ENCODE measurements at places on chromosomes 13 and 19.

GRCh38 chr13:51959773-51960172 is 51.5 kb downstream of the ATP7B start:
- no peak for DNase-seq

DNA sequence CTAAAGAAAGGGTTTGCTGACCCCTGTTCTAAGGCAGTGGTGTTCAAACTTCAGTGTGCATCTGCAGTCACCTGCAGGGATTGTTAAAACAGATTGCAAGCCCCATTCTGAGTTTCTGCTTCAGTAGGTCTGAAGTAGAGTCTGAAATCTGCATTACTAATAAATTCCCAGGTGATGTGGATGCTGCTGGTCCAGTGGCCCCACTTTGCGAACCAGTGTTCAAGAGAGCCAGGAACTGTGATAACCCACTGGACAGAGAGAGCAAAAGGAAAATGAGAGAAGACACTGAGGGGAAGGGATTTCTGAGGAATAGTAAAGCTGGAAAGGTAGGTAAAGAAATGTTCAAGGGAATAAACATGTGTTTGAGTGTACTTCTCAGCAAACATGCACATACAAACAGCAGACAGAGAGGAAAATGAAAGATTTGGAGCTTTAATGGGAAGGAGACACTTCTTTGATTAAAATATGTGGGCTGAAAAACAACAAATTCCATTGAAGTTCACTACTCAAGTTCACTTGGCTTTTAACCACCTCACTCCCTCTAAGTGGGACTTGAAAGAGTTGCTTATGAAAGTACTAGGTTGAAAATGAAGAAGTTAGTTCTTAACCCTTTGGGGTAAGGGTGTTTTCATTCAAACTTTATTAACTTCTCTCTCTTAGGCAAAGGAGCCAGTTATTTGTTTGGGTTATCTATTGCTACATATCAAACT is 26.4 kb upstream of the FAM216B start:
- DNase-seq: no peak

- DNase-seq: no peak
Measured at GRCh38 chr13:43031881-43032280, 8.5 kb downstream of the DNAJC15 start.

GRCh38 chr19:2973229-2973628 is 4.1 kb upstream of the TLE6 start:
- DNase-seq: no peak

DNA sequence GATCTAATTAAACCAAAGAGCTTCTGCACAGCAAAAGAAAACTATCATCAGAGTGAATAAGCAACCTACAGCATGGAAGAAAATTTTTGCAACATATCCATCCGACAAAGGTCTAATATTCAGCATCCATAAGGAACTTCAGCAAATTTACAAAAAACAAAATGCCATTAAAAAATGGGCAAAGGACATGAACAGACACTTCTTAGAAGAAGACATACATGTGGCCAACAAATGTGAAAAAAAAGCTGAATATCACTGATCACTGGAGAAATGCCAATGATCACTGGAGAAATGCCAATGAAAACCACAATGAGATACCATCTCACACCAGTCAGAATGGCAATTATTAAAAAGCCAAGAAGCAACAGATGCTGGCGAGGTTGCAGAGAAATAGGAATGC is 32.5 kb downstream of the ZNF582 start:
- no peak for DNase-seq

DNA sequence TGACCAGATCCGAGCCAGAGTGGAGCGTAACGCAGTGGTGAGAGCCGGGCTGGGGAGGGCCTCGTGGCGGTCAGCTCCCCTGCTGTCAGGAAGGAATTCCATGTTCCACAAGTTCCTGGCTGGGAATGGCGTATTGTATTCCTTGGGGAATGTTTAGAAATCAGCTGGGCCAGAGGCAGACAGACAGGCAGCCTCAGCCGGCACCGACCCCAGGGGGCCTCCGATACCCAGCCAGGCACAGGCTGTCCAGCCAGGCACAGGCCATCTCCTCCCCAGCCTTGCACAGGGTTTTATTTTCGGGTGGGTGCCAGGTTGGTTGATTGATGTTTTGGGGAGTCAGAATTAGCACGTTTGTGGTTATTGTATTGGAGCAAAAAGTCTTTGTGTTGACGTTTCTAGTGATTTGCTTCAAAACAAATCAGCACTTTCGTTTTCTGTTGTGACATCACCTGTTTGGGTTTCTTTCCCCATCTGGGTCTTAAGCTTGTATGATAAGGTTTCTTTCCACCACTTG is 126.6 kb upstream of the MCF2L start:
- DNase-seq: no peak

GRCh38 chr19:56862741-56863140 is 22.2 kb upstream of the PEG3 start:
- DNase-seq: no peak

GRCh38 chr13:109007946-109008345 is 378.5 kb downstream of the MYO16 start:
- DNase-seq: no peak

- DNase-seq: no peak
Measured at GRCh38 chr13:21638319-21639282, 32.3 kb upstream of the FGF9 start.

GRCh38 chr13:113890774-113891480 is 27.1 kb upstream of the GAS6 start:
- no peak for DNase-seq

DNA sequence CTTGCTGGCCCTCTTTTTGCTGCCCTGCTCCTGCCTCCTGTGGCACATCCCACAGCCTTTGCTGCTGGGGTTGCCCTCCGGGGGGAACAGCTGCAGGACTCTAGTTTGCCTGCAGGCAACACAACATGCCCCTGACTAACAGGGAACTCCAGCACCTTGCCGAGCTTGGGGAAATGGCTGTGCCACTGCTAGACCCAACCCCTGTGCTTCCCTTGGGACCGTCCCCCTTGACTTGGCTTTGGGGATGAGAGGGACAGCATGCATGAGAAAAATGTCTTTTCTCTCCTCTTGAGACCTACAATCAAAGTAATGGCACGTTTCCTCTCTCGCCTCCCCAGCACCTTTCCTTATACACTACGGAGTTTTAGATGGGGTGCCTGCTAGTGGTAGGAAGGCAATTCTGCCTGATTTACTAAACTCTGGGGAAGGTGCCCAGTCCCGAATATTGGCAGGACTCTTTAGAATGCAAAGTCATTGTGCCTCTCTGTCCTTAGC is 12.4 kb upstream of the VWA8 start:
- DNase-seq: no peak

DNA sequence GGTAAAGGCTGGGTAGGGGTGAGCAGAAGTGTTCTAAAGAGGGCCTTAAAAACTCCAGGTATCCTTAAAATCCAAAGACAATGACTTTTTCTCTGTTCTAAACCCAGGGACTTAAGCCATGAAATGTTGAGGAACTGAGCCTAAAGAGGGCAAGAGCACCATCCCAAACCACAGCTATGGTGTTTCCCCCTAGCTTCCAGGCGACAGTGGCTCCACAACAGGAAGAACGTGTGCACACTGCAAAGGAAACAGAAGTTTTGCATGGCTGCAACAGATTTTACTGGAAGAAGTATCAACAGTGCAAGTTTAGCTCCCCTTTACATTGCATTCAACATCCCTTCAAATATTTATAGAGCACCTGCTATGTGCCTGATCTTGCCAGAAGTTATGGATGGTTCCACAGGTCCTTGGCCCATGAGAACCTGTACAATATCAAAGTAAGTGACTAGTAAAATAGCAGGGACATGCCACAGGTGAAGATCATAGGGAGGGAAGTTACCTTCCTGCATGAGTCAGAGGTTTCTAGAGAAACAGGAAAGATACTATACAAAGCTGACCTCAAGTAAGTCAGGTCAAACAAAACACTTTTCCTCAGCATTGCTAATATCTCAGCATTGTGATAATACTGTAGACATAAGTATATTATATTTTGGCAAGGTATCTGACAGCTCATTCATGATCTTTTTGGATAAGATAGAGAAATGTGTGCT is 8.4 kb upstream of the KCTD12 start:
- no peak for DNase-seq

GRCh38 chr13:101262306-101262705 is 154.0 kb downstream of the NALCN start:
- DNase-seq: no peak

GRCh38 chr13:80040981-80041317 is 300.0 kb downstream of the SPRY2 start:
- DNase-seq: no peak

DNA sequence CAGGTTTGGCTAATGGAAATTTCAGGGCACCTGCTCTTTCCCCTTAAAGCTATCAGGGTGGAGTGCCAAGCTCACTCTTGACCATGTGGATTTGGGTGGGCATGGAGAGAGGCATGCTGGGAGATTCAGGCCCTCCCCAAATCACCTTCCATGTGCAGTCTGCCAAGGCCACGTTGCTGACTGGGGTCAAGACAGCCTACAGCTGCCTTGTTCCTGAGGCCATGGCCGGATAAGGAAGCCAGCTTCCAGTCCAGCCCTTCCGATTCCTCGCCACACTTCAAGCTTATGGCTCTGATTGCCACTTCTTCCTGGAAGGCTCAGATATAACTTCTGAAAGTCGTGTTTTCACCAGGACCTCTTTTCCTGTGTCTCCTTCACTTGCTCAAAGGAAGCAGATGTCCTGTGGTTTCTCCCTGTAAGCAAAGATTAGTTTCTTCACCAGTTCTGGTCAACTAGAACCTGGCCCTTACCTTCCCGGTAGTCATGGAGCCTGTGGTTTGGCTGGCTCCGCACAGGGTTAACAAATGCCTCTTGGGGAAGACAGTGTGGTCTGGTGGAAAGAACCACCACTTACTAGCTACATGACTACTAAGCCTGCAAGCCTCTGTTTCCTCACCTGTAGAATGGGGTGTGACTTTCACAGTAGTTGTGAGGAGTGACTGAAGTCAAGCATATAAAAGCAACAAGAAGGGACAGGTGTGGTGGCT is 16.1 kb upstream of the TPT1 start:
- no peak for DNase-seq

DNA sequence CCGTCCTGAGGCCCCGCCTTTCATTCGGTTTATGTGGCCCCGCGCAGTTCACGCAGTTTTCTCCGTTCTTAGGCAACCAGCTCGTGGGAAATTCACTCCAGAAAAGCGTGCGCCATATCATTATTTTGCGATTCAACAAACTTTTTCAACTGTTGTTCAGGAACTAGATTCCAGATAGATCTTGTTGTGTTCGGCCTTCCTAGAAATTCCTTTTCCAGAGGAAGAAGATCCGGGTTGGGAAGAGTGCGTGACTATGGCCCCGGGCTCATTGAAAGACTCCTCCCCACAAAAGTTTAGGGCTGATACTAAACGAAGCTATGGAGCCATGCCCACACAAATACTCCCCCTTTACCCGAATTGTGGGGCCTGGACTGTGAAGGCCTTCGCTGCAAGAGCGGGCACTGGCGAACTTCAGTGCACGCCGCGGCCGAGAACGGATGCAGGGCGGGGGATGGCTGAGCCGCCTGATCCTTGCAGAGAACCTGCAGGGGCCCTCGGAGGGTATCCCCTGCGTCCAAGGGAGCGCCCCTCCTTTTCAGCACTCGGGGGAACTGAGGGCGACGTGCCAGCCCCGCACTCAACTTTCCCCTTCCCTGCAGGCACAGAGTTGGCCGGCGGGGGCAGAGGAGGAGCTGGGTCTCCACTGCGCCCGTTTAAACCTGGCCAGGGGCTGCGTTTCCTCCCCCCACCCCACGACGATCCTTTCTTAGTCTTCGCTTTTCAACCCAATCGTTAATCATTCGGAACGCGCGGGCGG is 904 bp upstream of the SOX1 start:
- no peak for DNase-seq

DNA sequence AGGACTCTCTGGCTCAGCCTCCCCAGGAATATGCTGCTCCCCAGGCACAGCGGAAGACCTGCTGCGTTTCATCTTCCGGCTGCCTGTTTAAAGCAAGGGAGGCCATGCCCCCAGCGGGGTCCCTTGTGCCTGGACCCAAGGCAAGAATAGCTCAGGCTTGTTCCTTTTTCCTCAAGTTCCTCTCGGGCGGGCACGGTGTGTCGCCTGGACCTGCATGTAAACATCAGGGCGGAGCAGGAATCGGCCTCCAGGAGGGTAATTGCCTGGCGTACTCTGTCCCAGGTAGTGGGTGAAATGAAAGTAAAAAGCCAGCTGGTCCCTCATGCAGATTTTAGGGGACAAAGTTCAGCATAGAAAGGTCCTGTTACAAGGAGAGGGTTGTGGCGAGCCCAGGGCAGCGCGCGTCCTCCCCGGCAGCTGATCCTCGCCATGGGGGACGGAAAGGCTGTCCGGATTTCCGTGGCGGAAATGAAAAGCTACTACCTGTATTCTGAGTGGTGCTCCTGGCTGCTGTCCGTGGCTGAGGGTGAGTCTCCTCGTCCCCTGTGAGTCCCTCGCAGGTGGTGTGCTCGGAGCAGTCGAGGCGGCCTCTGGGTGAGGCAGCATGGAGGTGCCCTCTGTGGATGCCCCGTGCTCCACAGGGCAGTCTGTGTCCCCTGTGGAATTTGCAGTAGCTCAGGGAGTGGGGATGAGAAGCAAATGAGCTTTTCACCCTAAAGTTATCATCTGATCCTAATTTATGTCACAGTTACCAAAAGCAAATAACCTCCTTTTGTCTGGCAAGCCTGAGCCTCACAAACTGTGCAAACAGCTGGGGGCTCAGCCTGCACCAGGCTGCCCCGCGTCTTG is 16.2 kb downstream of the MCF2L start:
- DNase-seq: no peak
